Activated CD4-positive, alpha-beta T cell treated with anti-CD3 and anti-CD28 coated beads for 48 hours (primary cell): ENCODE measurements at places on chromosomes 3 and 15.
A peak's percentile ranks its signal among the peaks of the same experiment; 100 is the strongest.

- no peak for DNase-seq
Observed at GRCh38 chr15:48595981-48596380, 49.5 kb downstream of the FBN1 start.

DNA sequence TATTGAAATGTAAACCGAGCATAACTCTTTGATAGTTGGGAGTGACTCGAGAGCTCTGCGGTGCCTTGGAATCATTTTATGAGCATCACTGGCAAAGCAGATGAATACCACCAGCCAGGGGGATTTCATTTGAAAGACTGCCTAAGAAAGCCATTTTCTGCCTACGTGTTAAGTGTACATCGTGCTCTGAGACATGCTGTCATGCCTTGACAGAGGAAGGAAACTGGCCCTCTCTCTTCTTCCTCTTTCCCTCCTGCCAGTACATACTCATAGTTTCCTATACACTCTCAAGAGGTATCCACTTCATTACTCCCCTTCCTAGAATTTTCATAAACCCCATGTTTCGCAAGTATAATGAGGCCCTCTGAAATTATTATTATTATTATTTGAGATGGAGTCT lies 8.8 kb downstream of the BCL2A1 start:
- DNase-seq = no peak

- DNase-seq = no peak
Observed at GRCh38 chr3:194900854-194901522, 215.3 kb downstream of the FAM43A start.

GRCh38 chr15:41490355-41490754 lies 3.3 kb upstream of the ITPKA start:
- peak; percentile 61 for DNase-seq

GRCh38 chr3:23835802-23836201 lies 30.0 kb downstream of the UBE2E1 start:
- no peak for DNase-seq

DNA sequence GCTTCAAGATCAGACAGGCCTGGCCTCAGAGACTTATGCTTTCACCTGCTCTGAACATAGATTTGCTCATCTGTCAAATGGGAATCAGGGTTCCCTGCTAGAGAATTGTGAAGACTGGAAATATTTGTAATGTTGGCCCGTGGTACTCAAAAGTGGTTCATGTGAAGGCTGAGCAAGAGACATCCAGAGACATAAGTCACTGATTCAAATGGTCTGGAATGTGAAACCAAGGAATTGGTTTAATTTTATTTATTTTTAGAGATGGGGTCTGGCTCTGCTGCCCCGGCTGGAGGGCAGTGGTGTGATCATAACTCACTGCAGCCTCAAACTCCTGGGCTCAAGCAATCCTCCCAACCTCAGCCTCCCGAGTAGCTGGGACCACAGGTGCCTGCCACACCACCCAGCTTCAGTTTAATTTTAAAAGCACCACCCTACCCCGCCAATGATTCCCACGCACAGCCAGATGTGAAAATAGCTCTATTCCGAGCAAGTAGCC lies 60.1 kb downstream of the DAPK2 start:
- no peak for DNase-seq

DNA sequence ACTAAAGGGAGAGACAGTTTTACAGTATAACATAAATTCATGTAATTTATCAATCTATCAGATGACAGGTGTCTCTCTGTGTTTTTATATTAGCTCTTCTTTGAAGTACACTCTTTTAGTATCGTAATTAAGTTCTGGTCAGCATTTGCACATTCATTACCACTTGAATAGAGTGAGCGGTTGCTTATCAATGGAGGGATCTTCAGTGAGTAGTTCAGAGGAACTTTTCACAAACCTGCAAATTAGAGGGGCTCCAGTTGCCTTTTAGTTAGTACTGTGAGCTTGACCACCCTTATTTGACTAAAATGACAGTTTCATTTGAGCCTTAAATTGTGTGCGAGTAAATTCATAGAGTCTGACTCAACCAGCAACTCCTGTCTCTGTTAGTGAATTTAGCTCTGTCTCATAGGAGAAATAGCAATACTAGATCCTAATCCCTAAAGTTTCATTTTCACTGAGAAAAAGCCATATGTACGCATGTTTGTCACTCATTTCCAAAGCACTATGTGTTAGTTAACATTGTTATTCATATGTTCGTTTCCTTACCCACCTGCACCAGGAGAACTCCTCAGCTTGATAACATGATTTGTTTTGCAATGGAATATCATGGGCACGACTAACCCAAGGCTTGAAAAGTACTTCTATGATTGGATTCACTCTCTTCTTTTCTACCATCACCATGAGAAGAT lies 57.5 kb upstream of the ZBED2 start:
- no peak for DNase-seq

DNA sequence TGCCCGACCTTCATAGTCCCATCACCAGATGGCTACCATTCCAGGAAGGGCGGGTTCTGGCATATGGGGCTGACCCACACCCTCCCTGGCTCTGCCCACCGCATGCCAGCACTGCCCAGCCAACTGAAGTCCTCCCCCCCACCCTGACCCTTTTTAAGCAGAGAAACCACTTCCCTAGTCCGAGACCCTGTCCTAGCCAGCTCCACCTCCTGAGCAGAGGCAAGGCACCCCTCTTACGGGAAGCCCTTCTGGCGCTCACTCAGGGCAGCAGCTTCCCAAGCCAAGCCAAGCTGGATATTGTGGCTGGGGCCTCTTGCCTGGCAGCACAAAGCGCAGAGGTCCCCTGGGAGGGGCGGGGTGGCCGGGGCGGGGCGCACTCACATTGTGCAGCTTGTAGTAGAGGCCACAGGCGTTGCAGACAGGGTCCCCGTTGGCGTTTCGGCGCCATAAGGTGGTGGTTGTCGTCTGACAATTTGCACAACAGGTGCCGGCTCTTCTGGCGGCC lies 11.5 kb downstream of the GATA2 start:
- no peak for DNase-seq
